H7 (cell line): ENCODE measurements at places on chromosomes 4 and X.

DNA sequence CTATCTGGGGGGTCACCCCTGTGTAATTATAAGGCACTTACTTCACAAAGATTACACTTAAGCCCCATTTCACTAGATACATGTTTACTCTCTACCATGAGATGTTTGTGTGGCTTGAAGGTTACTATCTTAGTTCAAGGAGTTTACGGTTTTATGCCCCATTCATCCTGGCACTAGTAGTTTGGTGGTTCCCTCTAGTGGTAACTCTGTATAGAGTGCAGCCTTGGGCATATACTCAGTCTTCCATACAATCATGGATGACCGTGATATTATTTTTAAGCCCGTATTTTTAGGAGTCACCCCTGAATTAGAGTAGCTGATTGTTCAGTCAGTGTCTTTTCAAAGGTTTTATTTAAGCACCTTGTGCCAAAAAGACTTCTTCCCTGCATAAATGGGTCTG is 109.9 kb upstream of the FAM47C start:
- peak; percentile 6 for DNase-seq

- DNase-seq: no peak
Observed at GRCh38 chrX:155086961-155087735, 15.8 kb downstream of the BRCC3 start.

GRCh38 chr4:140643571-140644055 is 74.9 kb upstream of the UCP1 start:
- DNase-seq: peak; percentile 49

- DNase-seq: no peak
Observed at GRCh38 chrX:110318664-110318968, 731 bp upstream of the AMMECR1 start.

DNA sequence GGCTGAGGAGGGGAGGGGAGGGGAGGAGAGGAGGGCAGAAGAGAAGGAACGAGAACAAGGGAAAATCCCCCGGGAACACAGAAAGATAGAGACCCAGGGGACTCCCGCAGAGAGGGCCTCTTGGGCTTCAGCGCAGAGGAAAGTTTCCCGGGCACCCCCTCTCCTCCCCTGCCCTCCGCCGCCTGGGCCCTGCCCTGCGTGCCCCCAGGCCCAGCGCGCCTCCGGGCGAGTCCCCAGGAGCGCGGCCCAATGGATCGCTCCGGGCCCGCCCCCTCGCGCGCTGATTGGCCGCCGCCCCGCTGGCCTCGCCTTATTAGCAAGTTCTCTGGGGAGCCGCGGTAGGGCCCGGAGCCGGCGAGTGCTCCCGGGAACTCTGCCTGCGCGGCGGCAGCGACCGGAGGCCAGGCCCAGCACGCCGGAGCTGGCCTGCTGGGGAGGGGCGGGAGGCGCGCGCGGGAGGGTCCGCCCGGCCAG is at the start of gene MSX1:
Gene MSX1, plus strand, starts transcription at position 341 of the 474 bp plus-strand sequence. CDS start 235 bp downstream, outside the sequence.
- peak; percentile 99 for DNase-seq

DNA sequence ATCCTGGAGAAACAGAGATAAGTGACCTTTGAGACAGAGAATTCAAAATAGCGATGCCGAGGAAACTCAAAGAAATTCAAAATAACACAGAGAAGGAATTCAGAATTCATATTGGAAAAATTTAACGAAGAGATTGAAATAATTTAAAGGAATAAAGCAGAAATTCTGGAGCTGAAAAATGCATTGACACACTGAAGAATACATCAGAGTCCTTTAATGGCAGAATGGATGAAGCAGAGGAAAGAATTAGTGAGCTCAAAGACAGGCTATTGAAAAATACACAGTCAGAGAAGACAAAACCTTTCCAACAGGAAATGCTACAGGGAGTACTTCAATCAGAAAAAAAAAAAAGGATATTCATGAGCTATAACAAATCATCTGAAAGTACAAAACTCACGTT is 185.8 kb downstream of the PARM1 start:
- no peak for DNase-seq

GRCh38 chr4:169715826-169716225 is 41.9 kb downstream of the HPF1 start:
- DNase-seq: no peak
